ENCODE measurements at places on chromosomes 7 and 10. TPM values are rescaled to one million over a fixed set of nuclear protein-coding genes. Genes with fewer than 3 reads are reported as not detected.

DNA sequence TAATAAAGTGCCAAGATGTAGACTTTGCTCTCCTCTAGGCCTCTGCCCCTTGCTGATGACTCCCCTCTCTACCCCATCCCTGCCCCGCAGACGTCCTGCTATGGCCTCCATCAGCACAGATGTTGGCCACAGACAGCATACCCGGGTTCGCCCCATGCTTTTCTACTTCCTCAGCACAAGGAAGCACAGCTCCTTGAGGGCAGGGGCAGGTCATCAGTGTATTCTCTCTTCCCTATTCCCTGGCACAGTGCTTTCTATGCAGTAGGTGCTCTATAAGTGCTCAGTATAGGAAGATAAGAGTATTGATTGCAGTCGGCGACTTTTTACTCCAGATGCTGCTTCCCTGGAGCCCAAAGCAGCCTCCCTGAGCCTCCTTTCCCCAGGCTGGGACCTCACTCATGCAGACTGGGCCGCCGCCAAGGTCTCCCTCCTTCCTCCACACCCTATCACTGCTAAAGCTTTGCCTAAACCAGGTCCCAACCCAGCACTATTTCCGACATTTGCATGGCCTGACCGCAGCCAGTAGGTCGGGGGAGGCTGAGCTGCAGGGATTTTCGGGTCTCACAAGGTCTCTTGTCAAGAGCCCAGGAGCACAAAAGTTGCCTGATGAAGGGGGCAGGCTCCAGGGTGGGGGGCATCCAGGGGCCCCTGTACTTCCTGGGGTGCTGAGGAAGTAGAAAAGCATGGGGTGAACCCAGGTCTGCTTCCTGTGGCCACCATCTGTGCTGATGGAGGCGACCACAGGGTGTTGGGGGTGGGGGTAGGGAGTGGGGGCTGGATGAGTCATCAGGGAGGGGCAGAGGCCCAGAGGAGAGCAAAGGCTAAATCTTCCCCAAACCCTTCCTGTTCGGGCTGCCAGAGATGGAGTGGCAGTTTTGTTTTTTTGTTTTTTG lies 8.0 kb downstream of the CALHM3 start:
- no peak for DNase-seq

- DNase-seq = no peak
Measured at GRCh38 chr10:131781076-131781475, 119.7 kb upstream of the PPP2R2D start.

- no peak for DNase-seq
Measured at GRCh38 chr7:106376026-106376799, 91.4 kb upstream of the NAMPT start.

DNA sequence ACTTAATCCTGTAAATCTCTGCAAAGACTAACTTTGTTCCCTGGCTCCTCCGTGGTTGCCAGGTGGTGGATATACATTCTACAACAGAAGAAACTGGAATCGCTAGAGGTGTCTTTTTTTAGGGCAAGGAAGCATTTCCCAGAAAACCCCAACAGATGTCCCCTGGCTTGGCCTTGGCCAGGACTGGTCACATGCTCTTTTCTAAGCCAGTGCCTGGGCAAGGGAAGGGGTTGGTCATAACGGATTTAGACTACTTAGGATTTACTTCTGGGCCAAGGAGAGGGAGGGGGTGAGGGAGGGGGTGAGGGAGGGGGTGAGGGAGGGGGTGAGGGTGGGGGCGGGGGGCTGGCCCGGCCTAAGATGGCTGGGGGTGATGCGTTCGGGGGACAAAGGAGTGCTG lies 105.7 kb downstream of the SNX10 start:
- DNase-seq = no peak

GRCh38 chr7:55131142-55131929 lies 112.5 kb downstream of the EGFR start:
- no peak for DNase-seq

GRCh38 chr10:97765201-97765600 lies 6.6 kb downstream of the SFRP5 start:
- no peak for DNase-seq

GRCh38 chr10:85967594-85967993 lies 399.0 kb downstream of the GRID1 start:
- DNase-seq = no peak

GRCh38 chr10:60677531-60678129 lies 100.6 kb upstream of the CDK1 start:
- no peak for DNase-seq

KLHL7 gene
- total RNA-seq = 23.8 TPM

DNA sequence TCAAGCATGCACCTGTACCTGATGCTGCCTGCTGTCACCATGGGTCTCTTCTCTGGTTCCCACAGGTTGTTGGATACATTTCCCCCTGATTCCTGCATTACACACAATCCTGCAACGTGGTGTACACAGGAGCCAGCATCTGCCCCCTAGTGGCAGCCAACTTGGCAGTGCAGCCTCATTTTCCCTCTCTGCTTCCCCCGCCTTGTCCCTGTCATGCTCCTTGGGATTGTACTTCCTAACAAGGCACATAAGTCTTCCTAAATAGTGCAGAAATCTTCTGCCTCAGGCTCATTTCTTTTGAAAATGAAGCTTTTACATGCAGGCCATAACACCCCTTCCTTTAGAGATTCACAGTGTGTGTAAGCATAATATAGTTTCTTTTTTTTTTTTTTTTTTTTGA lies 387.5 kb downstream of the CCSER2 start:
- DNase-seq = no peak

DNA sequence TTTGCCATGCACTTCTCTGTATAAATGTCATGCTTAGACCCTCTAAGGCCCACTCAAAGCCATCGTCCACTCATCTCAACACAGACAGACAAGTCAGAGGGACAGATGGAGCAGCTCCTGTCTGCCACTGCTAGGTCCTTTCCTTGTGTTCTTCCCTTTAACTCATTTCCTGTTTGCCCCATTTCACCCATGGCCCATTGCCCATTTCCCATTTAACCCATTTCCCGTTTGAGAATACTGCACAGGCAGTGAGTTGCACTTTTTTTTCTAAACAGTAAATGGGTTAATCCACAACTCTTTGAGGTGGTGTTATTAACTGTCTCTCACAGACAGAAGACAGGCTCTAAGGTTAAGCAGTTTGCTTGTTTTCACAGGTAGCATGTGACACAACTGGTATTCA lies 179.3 kb downstream of the NPSR1 start:
- DNase-seq = no peak

- no peak for DNase-seq
Measured at GRCh38 chr10:76440426-76440825, 1009.0 kb downstream of the LRMDA start.

DNA sequence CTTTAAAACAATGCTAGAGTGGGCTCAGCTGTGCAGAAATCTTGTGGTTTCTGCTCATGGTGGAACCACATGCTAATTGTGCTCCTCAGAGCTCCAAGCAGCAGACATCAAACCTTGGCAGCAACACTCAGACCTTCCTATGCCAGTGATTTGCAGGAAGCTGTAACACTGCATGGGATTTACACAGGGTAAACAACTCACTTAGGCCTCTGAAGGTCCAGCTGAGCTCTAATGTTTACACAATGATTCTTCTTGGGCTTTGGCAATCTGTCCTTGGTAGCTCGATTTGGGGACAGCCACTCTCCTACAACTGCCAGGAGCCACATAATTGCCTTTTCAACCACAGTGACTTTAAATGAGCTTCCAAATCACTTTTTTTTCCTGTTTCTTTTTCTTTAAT lies 97.7 kb upstream of the PDLIM1 start:
- DNase-seq = no peak

TMEM270 gene
- not detected for total RNA-seq

- DNase-seq = no peak
Measured at GRCh38 chr10:61317706-61318105, 135.5 kb downstream of the TMEM26 start.

DNA sequence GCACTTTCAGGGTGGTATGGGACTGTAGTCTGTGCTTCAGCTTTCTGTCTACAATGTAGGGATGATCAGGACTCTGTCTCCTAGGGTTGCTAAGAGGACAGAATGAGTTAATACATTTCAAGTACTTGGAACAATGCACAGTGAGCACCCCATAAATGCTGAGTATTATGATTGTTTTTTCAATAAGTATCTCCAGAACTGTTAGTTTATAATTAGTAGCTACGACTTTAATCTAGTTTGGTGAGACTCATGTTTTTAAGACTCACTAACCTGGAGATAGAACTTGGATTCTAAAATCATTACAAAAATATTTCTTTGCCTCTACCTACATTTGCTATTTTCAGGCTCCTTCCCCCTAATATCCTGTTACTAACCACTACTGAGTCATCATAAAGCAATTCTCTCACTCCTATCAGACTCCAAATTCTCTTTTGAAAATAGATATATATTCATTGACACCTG lies 95.3 kb downstream of the CPED1 start:
- DNase-seq = no peak

- no peak for DNase-seq
Measured at GRCh38 chr10:111392159-111392558, 315.3 kb downstream of the ADRA2A start.

CUX1 gene
- total RNA-seq = 179 TPM

- DNase-seq = no peak
Measured at GRCh38 chr7:24917510-24918239, 62.3 kb downstream of the OSBPL3 start.

MICU1 gene
- 63.5 TPM for total RNA-seq

SPDYE5 gene
- not detected for total RNA-seq

GRCh38 chr7:133504825-133505224 lies 251.9 kb downstream of the EXOC4 start:
- DNase-seq = no peak

- no peak for DNase-seq
Measured at GRCh38 chr10:31614611-31615010, 295.6 kb downstream of the ZEB1 start.

HSPA12A gene
- 13.6 TPM for total RNA-seq

SAMD9 gene
- 10.2 TPM for total RNA-seq

- DNase-seq = no peak
Measured at GRCh38 chr7:149355390-149356048, 93.5 kb downstream of the ZNF783 start.

C10orf95 gene
- not detected for total RNA-seq

- no peak for DNase-seq
Measured at GRCh38 chr10:14086596-14086995, 244.1 kb downstream of the FRMD4A start.

DNA sequence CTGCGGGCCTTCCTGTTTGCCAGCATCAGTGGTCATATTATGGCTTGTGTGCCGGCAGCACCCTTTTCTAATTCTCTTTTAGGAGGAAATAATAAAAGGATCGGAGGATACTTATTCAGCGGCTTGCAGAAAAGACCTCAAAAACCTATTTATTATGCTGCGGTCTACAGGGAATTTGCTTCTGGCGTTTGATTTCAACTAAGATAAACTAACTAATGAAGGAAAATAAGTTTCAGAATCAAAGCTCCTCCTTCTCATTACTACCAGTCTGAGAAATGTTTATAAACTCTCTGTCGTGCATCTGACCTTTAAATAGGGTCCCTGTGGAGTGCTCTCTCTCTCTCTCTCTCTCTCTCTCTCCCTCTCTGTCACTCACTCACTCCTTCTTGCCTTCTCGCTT lies 335.0 kb upstream of the GLI3 start:
- DNase-seq = no peak

NPTX2 gene
- 55.7 TPM for total RNA-seq

DNA sequence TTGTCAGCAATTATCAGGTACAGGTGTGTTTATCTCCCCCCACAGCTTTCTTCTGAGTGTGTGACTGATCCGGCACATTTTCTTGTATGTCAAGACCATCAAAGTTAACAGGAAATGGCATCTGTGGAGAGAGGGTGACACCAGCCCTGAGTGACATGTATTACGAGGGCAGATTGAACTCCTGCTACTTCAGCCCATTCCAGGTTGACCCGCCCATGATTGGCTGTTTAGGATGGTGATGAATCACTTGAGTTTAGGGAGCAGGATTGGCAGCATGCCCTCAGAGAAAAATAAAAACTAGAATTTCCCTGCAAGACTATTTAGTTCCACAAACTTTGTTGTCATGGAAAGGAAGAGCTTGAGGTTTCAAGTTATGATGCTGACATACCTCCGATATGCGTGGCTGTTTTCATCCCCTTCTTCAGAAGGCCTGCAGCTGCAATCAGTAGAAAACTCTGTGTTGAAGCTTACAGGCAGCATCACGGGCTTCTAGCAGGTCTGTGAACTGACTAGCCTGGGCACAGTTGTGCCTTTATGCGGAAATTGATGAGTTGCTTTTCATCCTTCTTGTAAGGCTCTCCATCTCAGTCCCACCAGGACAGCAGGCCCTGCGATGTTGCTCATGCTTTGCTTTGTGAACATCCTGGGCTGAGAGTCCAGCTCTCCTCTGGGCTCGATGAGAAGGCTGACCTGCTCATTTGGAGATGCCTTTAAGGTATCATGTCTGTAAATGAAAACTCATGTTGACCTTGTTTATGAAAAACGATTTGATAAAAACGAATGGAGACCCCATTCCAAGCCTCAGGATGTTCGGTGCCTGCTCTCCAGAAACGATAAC lies 8.0 kb upstream of the CELF2 start:
- no peak for DNase-seq

TAF3 gene
- total RNA-seq = 7.2 TPM
